ENCODE measurements at places on chromosomes 4 and X.

DNA sequence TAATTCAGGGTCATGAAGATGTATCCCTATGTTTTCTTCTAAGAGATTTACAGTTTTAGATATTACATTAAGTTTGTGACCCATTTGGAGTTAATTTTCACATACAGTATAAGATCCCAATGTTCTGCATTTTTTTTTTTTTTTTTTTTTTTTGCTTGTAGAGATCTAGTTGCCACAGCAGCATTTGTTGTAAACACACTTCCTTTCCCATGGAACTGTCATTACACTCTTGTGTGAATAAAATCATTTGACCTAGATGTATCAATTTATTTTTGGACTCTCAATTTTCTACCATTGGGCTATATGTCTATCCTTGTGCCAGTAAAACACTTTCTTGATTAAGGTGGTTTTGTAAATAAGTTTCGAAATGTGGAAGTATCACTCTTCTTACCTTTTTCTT lies 1107.2 kb downstream of the TECRL start:
- no peak for DNase-seq

- no peak for DNase-seq
These were observed 51.0 kb upstream of the NHSL2 start for GRCh38 chrX:71859637-71860036.

DNA sequence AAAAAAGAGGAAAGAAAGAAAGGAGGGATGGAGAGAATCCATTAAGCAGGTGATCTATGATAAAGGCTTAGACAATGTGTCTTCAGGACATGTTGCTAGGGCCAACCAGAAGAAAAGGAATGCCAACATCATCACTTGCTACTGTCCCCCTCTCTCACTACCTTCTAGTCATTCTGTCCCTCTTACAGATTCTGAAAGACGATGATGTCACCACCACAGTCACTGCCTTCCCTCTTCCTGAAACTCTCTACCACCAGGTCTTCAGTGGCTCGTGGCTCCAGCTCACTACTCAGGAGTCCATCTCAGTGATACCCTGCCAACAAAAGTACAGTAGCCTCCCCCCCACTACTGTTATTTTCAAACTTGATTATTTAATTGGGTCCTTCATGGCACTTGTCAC lies 64.0 kb downstream of the KCNIP4 start:
- no peak for DNase-seq

DNA sequence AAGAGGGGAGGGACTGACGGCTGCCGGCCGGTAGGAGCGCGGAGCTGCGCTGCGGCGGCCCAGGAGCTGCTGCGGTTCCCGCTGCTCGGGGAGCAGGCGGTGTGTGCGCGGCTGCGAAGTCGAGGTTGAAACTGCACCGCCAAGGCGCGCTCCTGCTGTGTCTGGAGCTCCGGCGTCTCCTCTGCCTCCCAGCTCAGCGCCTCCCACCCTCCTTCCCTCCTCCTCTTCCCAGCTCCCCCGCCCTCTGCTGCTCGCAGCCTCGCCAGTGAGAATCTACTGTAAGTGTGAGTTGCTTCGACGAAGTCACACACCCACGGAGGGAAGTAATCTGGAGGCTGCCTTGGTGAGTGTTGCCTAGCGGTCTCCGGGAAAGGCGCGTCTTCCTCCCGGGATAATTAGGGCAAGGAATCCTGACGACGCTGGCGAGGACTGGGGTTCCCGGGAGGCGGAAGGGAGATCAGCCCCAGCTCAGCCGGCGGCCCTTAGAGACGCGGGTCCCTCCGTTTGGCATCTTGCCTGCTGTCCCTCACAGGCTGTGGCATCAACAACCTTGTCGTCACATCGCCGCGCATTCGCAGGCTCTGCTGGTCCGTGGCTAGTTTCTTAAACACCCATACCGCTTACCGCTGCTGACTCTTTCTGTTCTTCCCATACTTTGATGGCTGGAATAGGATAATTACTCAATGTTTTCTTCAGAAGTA lies at the start of gene EPHA5:
Gene EPHA5, minus strand, starts transcription at position 159 of the 701 bp plus-strand sequence. CDS start 747 bp downstream, outside the sequence.
- no peak for DNase-seq

DNA sequence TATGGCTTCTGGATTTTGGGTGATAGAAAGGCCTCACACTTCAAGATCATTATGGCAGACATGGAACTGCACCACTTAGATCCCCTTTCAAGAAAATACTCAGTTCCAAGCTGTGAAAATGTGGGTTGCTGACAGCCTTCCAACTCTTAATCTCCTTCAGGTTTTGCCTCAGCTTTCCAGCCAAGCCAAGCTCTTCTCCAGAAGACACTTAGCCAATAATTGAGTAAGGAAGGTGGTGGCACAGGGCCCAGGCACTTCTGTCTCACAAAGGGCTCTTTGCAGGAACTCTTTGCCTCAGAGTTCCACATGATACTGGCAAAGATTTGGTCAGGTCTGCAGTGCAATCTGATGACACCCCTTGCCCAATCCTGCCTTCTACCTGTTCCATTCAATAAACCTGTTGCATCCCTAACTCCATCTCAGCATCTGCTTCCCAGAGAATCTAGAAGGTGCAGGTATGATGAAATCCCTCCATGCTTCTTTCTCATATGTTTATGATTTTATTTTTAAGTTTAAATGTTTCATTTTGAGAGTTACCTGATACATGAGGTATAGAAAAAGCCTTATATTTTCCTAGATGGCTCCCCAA lies 30.6 kb downstream of the ANXA5 start:
- no peak for DNase-seq

- no peak for DNase-seq
These were observed 24.3 kb downstream of the LEF1 start for GRCh38 chr4:108144451-108144850.

GRCh38 chr4:118927974-118928373 lies 39.3 kb downstream of the SYNPO2 start:
- no peak for DNase-seq

All from GM12892 (cell line).